ENCODE measurements at places on chromosomes 2 and 18.

GRCh38 chr2:46471-47345, at the start of gene FAM110C:
FAM110C (minus strand) TSS chr2:46505; CDS start chr2:46385, 120 bp downstream.
- no peak for DNase-seq

DNA sequence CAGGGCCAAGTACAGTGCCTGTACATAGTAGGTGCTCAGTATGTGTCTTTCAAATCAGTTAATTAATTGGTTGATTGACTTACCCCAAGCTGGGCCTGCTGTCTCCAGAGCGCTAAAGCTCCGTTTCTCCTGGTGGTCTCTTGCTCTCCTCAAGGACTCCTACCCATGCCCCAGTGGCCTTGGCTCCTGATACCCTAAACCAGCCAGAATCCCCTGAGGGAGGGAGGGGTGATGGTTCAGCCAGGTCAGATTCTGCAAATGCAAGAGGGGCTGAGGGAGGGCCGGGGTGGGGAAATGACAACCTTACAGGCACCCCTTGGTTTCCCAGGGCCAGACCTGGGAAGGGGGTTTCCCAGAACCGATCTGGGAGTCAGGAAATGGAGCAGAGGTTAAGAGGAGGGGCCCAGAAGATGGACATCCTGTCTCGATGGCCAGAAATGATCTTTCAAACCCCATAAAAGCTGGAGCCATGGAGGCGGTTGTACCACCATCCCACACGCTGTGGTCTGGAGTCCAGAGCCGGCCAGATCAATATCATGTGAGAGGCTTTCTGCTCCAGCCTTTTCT, 209.1 kb downstream of the TNS1 start:
- DNase-seq, result no peak

DNA sequence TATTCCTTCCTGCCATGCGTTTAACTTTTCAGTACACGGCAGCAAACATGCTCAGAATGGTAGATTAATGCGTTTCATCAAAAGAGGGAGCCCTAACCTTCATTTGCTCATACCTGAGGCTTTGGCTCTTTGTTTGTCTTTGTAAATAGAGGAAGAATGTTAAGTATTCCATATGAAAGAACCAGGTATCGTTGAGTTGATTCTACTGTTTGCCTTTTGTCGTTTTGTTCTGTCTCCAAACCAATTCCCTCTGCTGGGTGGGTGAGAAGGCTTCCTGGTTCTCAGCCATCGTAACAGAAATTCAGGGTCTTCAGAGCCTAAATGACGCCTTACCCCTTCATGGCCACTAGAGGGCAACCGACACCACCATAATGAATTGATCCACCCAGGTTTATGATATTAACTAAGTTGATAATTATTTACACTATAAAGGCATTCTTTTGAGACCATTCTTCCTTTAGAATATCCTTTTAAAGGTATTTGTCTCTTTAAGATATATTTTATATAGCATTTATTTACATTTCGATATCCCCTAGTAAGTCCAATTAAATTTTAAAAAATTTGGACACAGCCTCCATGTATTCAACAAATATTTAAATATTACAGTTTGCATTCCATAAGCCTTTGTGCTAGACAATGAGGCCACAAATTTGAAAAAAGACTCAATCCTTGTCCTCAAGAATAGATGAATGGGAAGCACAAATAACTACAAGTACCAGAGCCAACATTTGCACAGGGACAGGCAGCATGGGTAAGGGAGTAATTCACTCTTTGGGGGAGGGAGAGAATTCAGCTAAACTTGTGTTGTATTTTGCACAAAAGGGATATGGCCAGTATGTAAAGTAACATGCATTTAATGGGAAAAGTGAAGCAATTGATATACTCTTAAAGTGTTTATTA, 48.1 kb downstream of the TIMM21 start:
- DNase-seq, result peak; percentile 16

- DNase-seq, result no peak
Measured at GRCh38 chr2:74089816-74090745, 57.6 kb downstream of the BOLA3 start.

- no peak for DNase-seq
Measured at GRCh38 chr2:48144777-48145176, 238.5 kb upstream of the FBXO11 start.

DNA sequence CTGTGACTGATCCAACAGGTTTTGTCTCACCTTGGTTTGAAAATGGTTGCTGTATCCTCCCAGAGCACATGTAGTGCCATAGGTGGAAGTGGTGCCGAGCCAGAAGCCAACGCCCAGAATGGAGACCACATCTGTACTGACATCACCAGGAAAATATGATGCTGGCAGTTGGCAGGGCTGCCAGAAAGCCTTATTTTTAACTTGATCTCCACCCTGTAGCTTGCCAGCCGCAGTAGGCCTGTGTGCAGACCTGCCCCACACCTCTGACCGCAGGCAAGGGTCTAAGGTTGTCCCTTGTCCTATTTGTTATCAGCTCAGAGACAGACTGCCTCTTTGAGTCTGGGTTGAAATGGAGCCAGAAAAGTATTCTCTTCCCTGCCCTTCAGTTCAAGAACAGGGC, 123.5 kb upstream of the EML6 start:
- no peak for DNase-seq

DNA sequence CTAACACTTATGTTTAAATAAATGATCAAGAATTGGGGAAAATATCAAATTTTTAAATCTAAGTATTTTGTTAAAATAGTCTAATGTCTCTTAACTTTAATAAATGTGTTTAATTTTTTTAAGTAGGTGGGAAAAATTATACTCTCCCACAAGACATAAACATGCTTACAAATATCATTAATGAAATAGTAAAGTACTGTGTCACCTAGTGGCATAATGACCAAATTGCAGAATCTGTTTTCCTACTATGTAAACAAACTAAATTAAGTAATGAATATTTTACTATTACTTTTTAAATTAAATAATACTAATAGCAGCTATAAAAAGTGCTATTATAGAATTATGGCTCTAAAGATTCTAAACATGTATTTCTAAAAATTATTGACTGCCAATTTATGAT, 52.0 kb upstream of the CHAC2 start:
- DNase-seq, result no peak

GRCh38 chr2:216624251-216624650, 9.0 kb upstream of the IGFBP2 start:
- DNase-seq, result no peak

DNA sequence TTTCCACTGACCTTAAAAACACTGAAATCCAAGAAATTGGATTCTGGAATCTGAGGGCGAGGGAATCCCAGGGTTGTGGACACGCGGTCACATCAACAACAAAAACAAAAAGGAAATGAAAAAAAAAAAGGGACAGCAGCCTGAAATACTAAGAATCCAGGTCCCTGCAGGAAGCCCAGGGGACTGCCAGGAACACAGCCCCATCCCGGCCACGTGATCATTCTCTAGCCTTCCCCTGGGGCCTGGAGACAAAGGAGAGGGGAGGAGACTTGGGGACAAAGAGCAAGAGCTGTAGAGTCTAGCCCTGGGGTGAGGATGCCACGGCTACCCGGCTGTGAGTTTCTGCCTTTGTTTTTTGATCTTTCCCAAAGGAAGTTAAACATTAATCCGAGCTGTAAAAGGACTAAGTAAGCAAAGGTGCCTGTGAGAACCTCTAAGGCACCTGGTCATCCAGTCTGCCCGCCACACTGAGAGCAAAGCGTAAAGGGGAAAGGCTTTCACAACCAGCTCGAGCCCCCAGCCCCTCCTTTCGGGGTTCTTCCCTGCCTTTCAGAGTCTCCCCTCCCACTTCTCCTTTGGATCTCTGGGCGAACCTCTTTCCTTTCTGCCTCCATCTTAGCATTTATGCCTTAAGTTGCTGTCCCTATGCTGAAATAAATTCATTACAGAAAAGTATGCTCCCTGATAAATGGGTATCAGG, 57.9 kb upstream of the MSH2 start:
- no peak for DNase-seq

GRCh38 chr2:3037196-3038194, 340.1 kb downstream of the EIPR1 start:
- DNase-seq, result no peak

GRCh38 chr2:153235516-153235915, 243.0 kb downstream of the RPRM start:
- DNase-seq, result no peak

- no peak for DNase-seq
Measured at GRCh38 chr2:230814616-230815015, 50.1 kb upstream of the ITM2C start.

DNA sequence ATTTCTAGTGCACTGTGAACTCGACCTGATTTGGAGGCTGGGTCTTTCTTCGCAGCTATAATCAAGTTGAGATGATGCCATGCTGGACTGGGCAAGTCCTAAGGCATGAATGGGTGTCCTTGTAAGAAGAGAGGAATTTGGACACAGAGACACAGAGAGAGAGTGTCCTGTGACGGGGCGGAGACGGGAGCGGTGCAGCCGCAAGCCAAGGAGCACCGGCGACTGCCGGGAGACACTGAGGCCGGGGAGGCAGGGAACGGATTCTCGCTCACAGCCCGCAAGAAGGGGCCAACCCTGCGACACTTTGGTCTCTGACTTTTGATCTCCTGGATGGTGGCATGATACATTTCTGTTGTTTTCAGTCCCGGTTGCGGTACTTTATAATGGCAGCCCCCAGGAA, 22.4 kb upstream of the MBP start:
- DNase-seq, result no peak

GRCh38 chr2:236216711-236217110, 47.5 kb downstream of the ASB18 start:
- DNase-seq, result no peak

DNA sequence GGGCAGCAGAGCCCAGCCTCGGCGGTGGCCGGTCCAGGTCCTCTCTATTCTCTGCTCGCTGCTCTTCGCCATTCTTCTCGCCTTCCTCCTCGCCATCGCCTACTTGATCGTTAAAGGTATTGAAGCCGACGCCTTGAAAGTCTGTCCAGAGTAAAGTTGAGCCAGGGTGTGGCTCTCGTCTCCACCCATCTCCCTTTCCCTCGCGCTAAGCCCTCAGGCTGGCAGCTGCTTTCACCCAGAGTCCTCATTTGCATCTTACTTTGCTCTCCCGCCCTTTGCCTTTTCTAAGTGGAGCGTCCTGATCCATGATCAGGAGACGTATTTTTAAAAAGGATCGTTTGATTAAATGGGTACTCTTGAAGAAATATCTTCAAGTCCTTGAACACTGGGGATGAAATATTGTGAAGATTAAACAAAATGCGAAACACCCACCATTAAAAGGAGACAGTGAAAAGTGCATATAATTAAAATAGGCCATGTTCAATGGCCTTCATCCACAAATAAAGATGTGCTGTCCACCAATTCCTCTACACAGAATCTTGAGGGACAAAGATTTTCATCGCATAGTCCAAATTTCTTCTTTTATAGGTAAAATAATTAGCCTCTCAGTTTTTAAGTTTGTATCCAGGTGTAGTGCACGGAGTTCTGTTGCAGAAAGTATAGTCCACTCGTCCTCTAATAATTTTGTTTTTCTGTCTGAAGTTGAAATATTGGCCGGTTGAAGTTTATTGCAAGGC, 657 bp downstream of the ARL6IP6 start:
- no peak for DNase-seq

- no peak for DNase-seq
Measured at GRCh38 chr2:103152556-103152955, 390.7 kb downstream of the TMEM182 start.

GRCh38 chr2:111691164-111691875, 192.7 kb downstream of the ANAPC1 start:
- no peak for DNase-seq

DNA sequence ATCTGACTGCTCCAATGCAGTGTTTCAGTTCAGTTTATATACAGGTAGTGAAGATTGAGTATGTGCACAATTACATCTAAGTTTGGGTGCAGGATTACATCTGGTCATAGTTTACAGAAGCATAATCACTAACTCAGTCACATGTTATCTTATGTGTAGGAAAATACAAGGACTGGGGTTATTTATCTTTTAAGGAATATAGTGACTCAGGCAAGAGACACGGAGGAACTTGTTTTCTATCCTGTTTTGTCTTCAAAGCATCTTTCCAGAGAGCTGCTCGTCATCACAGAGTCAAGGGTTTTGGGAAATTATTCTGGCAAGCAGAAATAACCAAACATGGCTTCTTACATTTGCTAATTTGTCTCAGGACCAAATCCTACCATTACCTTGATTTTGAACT, 1371.5 kb upstream of the TMEFF2 start:
- no peak for DNase-seq

GRCh38 chr18:42742969-42743368, 372.5 kb downstream of the RIT2 start:
- no peak for DNase-seq

DNA sequence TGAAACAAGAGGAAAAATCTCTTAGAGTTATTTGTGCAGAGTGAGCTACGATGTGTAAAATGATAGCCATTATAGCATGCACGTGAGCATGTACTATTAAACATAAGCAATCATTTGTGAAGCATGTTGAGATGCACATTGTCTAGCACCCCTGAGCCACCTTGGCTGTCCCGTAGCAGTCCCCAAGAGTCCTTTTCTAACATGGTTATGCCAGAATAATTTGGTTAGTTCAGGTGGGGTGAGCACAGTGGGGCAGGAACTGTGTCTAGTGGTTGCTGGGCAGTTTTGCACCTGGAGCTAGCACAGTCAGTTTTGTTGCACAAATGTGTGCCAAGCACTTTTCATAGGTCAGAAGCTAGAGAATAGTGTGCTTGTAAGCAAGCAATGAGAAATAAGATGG, 809.8 kb downstream of the RNF144A start:
- no peak for DNase-seq

GRCh38 chr2:12769492-12770105, 52.9 kb downstream of the TRIB2 start:
- DNase-seq, result no peak

DNA sequence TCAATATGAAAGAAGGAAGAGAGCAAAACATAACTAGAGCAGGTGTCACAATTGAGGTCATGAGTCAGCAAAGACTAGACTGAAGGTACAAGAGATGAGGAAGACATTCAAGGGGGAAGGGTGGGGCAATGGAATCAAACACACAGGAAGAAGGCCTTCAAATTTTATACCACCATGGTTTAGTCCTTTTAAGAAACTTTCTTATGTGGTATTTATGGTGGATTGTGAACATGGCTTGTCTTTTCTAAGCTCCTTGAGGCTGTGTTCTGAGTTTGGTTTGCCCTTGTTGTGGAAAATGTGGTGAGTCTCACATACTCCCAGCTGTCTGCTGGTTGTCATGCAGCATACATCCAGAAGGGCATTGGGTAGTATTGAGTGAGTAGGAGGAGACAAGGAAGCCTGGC, 62.1 kb downstream of the NABP1 start:
- no peak for DNase-seq

DNA sequence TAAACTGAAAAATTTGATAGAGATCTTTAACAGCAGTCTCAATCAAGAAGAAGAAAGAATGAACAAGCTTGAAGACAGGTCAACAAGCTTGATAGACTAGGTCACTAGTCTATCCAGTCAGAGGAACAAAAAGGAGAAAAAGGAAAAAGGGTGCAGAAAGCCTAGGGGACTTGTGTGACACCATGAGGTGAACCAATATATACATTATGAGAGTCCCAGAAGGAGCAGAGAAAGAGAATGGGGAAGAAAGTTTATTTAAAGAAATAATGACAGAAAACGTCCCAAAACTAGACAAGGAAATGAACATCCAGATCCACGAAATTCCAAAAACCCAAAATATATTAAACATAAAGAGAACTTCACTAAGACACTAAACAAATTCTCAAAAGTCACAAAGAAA, 84.5 kb downstream of the VAPA start:
- DNase-seq, result no peak
